ENCODE measurements at places on chromosomes 4 and X.

DNA sequence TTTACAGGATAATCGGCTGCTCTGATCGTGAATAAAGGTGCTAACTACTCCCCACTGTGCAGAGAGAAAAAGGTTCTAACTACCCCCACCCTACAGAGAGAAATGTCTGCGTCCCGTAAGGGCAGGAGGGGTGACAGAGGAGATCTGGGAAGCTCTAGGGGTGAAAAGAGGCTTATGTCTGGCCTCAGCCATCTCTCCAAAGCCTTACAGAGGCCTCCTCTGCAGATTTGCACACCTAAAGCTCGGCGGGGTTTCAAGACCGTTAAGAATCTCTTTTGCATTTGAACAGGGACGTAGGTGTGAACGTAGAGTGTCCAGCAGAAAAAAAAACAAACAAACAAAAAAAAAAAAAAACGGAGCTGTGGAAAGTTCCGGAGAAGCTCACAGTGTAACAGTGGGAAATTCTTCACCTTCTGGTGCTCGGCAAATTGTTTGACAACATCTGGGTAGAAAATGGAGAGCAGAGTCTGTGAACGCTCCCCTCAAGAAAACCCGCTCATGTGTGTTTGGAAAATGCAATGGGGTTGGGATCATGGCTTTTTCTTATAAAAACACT is 161.0 kb downstream of the SHOX start:
- DNase-seq: no peak

- DNase-seq: no peak
These were observed 201.8 kb downstream of the SOWAHB start for GRCh38 chr4:76696109-76696508.

- no peak for DNase-seq
These were observed 13.3 kb downstream of the PDZD4 start for GRCh38 chrX:153816831-153817690.

- no peak for DNase-seq
These were observed 14.4 kb downstream of the IL21 start for GRCh38 chr4:122606364-122607043.

GRCh38 chr4:109735566-109736365 is 5.9 kb upstream of the PLA2G12A start:
- no peak for DNase-seq

DNA sequence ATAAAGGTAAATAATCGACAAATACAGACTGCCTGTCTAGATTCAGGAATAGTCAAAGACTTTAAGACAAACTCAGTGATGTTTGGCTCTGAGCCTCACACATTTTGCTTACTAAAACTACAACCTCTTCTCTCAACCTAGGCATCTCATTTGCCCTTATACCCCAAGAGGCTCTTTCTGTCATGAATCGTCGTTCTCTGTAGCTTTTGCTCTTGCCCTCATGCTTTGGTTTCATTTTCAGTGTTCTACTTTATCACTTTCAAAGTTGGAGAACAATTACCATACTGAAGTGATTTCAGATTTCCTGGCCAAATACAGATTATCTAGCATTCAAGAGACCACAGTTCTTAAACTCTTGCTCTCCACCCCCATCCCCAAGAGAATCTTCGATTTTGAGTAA is 114.1 kb upstream of the RAP2C start:
- DNase-seq: no peak

DNA sequence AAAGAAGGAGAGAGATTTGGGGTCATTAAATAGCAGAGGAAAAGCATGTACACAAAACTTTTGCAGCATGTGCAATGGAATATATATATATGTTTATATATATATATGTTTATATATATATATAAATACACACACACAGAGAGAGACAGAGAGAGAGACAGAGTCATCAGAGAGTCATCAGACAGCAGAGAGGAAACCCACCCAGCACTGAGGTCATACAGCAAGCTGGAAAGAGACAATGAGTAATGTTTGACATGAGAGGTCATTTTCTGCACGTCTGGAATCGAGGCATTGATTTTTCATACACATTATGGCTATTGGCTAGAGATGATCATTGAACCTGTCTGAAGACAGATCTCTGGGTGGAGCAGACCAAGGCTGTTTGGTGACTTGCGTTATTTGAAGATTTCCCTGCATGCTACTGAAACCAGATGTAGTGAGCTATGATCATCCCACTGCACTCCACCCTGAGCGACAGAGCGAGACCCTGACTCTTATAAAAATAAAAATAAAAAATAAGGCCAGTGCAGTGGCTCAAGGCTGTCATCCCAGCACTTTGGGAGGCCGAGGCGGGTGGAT is 48.8 kb upstream of the SHOX start:
- DNase-seq: no peak

DNA sequence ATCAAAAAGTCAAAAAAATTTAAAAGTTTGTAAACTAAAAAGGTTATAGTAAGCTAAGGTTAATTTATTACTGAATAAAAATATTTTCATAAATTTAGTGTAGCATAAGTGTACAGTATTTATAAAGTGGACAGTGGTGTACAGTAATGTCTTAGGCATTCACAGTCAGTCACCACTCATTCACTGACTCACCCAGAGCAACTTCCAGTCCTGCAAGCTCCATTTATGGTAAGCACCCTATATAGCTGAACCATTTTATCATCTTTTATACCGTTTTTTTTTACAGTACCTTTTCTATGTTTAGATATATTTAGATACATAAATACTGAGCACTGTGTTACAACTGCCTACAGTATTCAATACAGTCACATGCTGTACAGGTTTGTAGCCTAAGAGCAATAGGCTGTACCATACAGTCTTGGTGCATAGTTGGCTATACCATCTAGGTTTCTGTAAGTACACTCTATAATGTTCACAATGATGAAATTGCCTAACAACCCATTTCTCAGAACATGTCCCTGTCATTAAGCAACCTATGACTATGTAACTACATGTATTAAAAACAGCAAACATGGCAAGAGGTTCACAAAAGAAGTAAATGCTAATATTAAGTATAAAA is 18.6 kb downstream of the ACSL4 start:
- peak; percentile 40 for DNase-seq

DNA sequence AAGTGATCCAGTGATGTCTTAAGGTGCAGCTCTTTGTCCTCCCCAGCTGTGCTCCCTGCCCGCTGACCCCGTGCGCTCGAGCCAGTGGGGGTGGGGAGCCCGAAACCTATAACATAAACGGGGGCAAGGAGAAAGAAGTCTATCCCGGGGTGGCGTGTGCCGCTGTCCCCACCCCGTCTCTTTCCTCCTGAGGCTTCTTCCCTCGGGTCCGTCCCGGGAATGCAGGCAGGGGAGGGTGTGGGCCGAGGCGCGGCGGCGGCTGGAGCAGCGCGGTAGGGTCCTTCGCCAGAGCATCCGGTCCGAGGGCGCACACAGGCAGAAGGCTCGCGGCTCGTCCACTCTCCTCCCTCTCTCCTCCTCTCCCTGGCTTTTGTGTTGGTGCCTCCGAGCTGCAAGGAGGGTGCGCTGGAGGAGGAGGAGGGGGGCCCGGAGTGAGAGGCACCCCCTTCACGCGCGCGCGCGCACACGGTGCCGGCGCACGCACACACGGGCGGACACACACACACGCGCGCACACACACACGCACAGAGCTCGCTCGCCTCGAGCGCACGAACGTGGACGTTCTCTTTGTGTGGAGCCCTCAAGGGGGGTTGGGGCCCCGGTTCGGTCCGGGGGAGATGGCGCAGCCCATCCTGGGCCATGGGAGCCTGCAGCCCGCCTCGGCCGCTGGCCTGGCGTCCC is at the start of gene RAB33A:
Gene RAB33A, plus strand, starts transcription at position 517 of the 681 bp plus-strand sequence. Its CDS starts 101 bp downstream, at position 618.
- no peak for DNase-seq

GRCh38 chrX:16585486-16586376 is 64.2 kb upstream of the S100G start:
- DNase-seq: no peak

DNA sequence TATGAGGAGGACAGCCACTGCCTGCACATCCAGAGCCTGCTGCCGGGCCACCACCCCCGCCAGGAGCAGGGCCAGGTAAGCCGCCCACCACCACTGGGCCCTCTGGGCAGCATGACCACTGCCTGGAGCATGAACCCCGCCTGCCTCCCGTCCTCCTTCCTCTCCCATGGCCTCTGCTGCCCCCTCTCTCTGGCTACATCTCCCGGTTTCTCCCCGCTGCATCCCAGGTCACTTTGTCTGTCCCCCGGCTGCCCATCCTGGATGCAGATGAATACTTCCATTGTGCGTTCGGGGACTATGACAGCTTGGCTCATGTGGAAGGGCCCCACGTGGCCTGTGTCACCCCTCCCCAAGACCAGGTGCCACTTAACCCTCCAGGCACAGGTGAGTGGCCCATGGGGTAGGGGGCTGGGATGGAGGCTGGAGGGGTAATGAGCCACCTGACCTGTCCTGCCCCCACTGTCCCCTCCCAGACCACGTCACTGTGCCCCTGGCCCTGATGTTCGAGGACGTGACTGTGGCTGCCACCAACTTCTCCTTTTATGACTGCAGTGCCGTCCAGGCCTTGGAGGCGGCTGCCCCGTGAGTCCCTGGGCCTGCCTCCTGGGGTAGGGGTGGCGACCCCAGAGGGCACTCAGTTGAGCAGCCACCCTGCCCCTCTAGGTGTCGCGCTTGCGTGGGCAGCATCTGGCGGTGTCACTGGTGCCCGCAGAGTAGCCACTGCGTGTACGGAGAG is 6.0 kb downstream of the PLXNB3 start:
- DNase-seq: no peak
